ENCODE measurements at places on chromosomes 3 and 15.

- DNase-seq, result no peak
These were observed 36.0 kb upstream of the NR1I2 start for GRCh38 chr3:119745942-119746341.

- DNase-seq, result no peak
These were observed 163.0 kb upstream of the TMCO5A start for GRCh38 chr15:37771465-37771864.

DNA sequence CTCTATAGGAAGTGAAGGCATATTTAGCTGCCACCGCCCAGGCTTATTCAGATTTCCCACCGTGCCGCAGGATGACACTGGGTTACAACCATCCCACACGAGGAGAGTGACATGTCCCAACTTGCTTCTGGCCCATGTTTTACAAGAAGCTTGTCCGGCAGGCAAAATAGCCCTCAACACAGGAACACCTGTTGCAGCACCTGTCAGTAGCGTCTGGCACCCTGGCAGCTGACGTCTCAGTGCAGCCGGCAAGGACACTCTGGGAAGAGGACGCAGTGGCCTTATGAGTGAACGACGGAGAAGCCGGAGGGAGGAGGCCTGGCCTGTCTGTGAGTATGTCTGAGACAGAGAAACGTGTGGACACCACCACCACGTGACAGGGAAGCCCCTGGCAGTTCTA, 32.1 kb downstream of the FAM174B start:
- no peak for DNase-seq

- DNase-seq, result no peak
These were observed 217.8 kb downstream of the CHST2 start for GRCh38 chr3:143337387-143337786.

DNA sequence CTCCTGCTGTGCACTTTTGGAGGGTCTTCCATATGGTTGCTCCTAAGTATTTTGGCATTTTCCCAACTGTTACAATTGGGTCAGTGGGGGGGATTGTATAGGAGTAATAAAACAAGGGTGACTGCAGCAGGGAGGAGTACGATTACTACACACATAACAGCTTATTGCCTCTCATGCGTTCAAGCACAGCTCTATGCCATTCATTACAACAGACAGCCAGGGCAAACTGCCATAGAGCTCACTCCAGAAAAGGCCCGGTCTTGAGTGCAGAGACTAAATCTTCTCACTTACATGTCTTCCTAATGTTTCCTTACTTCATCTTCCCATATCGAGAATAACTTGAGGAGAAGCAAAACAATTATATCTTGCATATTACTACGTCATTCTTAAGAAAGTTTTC, 1.4 kb upstream of the CHMP2B start:
- no peak for DNase-seq

- DNase-seq, result no peak
These were observed 1537.0 kb downstream of the OTOL1 start for GRCh38 chr3:163033652-163034051.

DNA sequence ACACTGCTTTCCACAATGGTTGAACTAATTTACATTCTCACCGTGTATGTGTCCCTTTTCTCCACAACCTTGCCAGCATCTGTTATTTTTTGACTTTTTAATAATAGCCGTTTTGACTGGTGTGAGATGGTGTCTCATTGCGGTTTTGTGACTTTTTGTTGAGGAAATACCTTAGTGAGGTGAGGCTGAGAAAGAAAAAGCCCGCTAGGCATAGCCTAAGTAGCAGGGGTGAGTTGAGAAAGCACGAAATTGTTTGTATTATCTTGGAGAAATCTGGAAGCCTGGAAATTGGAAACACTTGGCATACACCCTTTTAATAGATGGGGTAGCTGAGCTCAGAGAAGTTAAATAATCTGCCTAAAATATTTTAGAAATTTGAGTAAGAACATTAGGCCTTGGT, 61.5 kb upstream of the CFAP161 start:
- no peak for DNase-seq

GRCh38 chr3:184734903-184735701, 23.2 kb upstream of the MAGEF1 start:
- no peak for DNase-seq

DNA sequence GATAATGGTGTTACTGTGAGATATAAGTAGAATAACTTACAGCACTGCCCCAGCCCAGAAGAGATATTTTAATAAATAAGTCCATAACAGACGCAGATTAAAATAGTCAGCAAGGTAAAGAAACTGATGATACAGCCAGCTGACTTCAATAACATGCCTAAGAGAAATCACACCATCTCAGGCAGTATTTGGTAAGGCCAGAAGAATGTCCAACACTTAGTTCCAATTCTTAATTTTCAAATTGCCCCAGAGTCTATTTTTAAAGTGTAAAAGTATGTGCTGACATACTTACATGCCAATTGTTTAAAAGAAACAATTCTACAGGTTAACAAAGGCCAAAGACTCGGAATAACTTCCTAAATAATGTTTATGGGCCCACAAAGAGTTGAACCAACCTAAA, 1.6 kb downstream of the GNB4 start:
- DNase-seq, result no peak

DNA sequence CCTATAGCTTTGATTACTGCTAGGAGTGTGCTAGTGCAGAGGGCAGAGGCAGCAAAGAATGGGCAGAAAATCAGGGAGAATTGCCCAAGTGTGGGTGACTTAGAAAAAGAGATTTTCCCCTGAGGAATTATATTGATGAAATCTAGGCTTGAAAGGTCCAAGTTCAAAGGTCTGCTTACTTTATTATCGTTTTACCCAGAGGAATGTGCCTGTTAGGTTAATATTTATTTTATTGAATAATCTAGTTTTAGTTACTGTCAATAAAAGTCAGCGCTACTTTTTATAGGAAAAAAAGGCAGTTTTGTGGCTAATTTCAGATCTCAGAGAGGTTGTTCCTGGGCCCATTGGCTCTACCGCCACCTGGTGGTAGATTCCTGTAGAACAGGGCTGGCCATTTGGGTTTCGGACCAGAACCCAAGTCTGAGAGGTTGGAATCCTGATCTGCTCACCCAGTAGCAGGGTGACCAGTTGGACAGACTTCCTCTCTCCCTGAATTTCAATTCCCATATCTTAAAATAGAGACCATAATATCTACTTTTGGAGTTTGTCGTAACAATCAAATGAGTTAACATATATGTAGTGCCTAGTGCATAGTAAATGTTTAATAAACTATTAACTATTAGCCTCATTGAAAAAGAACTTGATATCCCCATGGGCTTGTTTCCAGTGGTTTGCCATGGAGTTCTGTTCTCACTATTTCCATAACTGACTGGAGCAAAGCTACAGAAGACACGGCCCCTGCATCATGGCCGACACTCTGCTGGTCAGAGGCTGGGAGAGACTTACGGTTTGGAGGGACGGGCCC, 62.7 kb upstream of the ZNF148 start:
- DNase-seq, result peak; percentile 51

DNA sequence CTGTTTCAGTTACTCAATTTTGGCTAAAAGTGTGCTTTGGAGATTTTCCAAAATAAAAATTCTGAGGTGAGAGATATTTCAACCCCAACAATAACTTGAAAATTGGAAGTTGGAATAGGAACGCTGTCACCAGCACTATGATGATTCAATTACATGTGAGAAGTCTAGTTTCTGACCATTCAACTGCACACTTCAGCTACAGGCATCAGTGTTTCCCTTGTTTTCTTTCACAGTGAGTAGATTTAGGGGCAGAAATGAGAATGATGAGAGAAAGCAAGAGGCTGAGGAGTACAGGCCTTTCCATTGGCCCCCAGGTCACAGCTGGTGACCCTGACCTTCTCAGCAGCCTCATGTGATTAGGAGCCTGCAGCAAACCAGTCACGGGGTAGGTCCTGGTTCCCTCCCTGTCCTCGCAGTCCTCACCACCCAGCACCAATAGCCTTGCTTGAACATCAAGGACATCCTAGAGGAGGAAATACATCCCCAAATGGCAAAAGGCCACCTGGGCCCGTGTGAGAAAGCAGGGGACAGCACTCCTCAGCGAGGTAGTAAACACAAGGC, 10.0 kb upstream of the FILIP1L start:
- no peak for DNase-seq

DNA sequence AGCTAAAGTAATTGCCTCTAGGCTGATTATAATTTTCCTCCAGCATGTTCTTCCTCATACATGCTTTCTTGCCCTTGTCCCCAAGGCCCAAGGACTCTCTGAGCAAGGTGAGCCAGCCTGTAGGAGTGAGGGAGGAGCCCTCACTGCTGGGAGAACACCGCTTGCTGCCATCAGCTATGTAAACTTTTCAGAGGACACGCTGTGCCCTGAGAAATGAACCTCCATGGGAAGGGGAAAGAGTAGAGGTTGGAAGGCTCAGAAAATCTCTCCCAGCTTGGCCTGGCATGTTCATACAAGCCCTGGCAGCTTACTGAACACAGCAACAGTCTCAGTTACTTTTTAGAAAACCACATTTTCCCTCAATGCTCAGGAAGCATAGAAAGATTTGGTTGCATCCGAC, 103.0 kb upstream of the SLC24A5 start:
- DNase-seq, result no peak

DNA sequence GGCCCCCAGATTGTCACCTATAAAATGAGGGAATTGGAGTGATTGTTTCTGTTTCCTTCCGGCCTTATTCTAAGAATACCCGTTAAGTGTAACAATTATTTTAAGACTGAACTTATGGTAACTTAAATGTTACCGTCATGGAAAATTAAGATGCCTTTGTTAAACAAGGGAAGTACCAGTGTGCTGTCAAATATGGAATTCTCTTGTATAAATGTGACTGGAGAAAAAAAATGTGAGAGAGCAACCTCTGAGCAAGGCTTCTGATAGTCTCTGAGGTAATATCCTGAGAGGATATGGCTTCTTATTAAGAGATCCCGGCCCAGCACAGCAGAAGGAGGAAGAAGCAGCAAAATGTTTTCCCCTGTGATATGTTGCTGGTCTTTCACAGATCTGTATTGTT, 480.7 kb upstream of the ADAMTS9 start:
- DNase-seq, result no peak
